ENCODE measurements at places on chromosomes 3 and 15.
A peak's percentile ranks its signal among the peaks of the same experiment; 100 is the strongest.

DNA sequence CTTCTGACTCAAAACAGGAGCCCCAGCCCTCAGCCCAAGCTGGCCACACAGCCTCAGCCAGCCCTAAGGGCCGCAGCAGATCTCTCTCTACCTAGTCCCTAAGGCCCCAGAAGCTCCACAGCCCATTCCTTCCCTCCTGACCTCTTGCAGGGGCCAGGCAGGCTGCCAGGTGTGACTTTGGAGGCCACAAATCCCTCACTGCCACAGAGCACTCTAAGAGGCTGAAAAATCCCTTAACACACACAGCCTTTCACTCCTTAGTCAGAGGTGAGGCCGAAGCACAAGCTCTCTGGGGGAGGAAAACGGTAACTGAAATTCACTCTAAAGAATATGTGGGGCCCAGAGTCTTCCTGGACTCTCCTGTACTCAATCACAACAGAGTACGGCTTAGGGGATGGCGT is 23.3 kb downstream of the LRRC2 start:
- peaks cover 4% of the 10 kb centered on the region for H3K4me1 ChIP-seq
- H3K27me3 ChIP-seq = no peaks in the 10 kb centered on the region
- H3K27ac ChIP-seq = no peak overlapping the region
- no peak for DNase-seq
- no peaks in the 10 kb centered on the region for H3K36me3 ChIP-seq

- H3K4me1 ChIP-seq = no peaks in the 10 kb centered on the region
- H3K4me3 ChIP-seq = no peak overlapping the region
- no peak overlapping the region for H3K27ac ChIP-seq
- DNase-seq = no peak
- peaks cover 42% of the 10 kb centered on the region for H3K36me3 ChIP-seq
Measured at GRCh38 chr3:37519661-37520060, 342.0 kb upstream of the CTDSPL start.

DNA sequence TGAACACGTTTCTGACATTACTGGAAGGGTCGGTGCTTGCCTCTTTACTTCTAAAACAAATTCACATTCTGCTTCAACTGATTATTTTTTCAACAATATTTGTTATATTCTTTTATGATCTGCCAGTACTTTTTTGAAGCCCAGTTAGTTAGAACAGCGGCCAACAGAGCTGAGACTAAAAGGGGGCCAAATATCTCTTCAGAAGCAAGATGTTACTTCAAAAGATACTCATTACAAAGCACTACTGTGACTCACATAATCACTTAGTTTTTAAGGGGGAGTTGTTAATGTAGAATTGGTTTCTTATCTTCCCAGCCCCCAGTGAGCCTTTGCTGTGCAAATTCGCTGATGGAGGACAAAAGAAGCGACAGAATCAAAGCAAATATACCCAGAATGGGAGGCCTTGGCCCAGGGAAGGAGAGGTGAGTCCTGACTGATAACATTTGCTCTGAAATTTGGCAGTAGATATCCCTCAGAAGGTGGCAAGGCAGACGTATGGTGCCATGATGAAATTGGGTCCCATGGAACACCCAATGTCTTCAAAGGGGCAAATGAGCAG is 587.8 kb downstream of the RBMS3 start:
- H3K4me1 ChIP-seq = no peaks in the 10 kb centered on the region
- no peak for DNase-seq
- H3K27me3 ChIP-seq = no peaks in the 10 kb centered on the region
- H3K36me3 ChIP-seq = no peaks in the 10 kb centered on the region
- H3K4me3 ChIP-seq = no peak overlapping the region

- no peaks in the 10 kb centered on the region for H3K27me3 ChIP-seq
- no peak overlapping the region for H3K4me3 ChIP-seq
Measured at GRCh38 chr15:89171136-89172072, 50.0 kb downstream of the RLBP1 start.

DNA sequence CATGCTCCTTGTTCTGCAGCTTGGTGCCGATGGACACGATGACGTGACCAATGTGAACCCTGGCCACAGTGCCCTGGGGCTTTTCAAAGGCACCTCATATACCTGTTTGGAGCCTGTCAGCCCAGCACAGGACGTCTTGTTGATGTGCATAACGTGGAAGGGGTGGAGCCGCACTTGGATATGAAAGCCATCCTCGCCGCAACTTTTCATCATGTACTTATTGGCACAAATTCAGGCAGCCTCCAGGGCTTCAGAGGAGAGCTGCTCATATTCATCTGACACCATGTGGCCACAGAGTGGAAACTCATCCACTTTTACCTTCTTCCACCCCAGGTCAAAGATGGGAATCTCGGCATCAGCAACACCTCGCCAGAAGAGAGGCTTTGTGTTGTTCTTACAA is 24.7 kb downstream of the POPDC2 start:
- no peak overlapping the region for H3K4me3 ChIP-seq
- no peak for DNase-seq
- H3K27ac ChIP-seq = no peak overlapping the region
- H3K36me3 ChIP-seq = no peaks in the 10 kb centered on the region

DNA sequence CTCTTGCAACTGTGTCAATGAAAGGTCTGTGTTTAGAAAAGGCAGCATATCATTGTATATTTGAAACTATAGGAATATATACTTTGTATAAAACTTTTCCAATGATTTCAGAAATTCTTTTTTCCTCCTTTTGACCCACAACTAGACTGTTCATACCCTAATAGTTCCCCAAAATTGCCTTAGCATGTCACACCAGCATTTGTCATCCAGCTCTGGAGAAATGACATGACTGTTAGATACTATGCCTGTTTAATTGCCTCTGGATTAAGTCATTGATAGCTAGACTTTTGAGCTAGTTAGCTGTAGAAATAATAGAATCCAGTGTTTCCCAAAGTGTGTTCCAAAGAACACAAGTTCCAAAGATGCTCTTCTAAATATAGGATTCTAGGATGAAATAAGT is 32.4 kb downstream of the B3GALNT1 start:
- no peak overlapping the region for H3K27ac ChIP-seq
- H3K36me3 ChIP-seq = no peaks in the 10 kb centered on the region
- no peaks in the 10 kb centered on the region for H3K27me3 ChIP-seq
- H3K4me3 ChIP-seq = no peak overlapping the region
- H3K4me1 ChIP-seq = no peaks in the 10 kb centered on the region

- no peaks in the 10 kb centered on the region for H3K27me3 ChIP-seq
- no peak overlapping the region for H3K4me3 ChIP-seq
Measured at GRCh38 chr3:30524357-30525040, 81.9 kb upstream of the TGFBR2 start.

DNA sequence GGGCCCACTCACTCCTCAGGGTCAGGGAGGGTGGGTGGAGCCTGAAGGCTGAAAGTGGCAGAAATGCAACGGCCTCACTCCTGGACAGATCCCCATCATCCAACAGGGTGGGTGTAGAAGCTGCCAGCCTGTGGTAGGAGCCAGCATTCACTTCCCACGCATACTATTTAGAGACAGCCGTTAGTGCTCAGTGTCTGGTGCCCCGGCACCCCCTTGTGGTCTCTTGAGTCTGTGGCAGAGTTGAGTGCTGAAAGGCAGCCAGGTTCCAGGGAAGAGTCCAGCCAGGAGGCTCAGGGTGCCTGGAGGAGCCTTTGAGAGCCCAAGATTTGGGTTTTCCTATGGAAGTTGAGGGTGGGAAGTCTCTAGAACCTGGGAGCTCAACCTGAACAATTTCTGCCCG is 2.1 kb upstream of the GNAT1 start:
- no peak overlapping the region for H3K27ac ChIP-seq
- no peak overlapping the region for H3K4me3 ChIP-seq
- peaks cover 28% of the 10 kb centered on the region for H3K27me3 ChIP-seq
- H3K36me3 ChIP-seq = peaks cover 7% of the 10 kb centered on the region

- H3K27ac ChIP-seq = peak overlapping the region; percentile 43
- no peak for DNase-seq
- H3K4me1 ChIP-seq = peaks cover 28% of the 10 kb centered on the region
- no peak overlapping the region for H3K4me3 ChIP-seq
- H3K27me3 ChIP-seq = no peaks in the 10 kb centered on the region
- peaks cover 3% of the 10 kb centered on the region for H3K36me3 ChIP-seq
Measured at GRCh38 chr15:72168131-72168807, 29.3 kb downstream of the GRAMD2A start.

GRCh38 chr3:36796161-36796560 is 31.8 kb upstream of the DCLK3 start:
- no peak overlapping the region for H3K4me3 ChIP-seq
- peaks cover 4% of the 10 kb centered on the region for H3K27me3 ChIP-seq
- no peak overlapping the region for H3K27ac ChIP-seq
- DNase-seq = no peak
- no peaks in the 10 kb centered on the region for H3K4me1 ChIP-seq
- H3K36me3 ChIP-seq = no peaks in the 10 kb centered on the region
